Pancreas (tissue), 10 donors: ENCODE measurements at places on chromosomes 1 and 21.

DNA sequence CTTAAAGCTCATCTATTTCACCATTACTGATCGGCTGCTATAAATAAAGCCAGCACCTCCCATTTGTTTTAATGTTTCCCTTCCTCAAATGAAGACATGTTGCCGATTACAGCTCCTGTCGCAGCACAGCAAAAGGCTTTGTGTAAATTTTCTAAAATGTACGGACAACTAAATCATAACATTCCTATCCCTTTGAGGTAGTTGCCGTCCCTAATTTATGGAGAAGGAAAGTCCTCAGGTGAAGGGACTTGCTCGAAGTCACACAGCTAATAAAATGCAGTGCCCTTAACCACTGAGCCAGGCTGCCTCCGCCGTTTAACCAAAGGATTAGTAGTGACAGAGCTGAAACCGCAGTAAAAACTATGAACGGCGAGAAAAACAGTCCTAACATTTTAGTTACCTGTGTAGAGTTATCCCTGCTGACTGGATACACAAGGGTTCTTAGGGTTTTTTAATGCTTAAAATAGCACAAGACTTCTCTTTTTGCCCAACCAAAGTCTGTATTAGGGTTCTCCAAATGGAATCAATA, 871 bp downstream of the PINK1 start:
- no peak for DNase-seq

GRCh38 chr1:230414102-230414501, 12.0 kb downstream of the PGBD5 start:
- DNase-seq = no peak

DNA sequence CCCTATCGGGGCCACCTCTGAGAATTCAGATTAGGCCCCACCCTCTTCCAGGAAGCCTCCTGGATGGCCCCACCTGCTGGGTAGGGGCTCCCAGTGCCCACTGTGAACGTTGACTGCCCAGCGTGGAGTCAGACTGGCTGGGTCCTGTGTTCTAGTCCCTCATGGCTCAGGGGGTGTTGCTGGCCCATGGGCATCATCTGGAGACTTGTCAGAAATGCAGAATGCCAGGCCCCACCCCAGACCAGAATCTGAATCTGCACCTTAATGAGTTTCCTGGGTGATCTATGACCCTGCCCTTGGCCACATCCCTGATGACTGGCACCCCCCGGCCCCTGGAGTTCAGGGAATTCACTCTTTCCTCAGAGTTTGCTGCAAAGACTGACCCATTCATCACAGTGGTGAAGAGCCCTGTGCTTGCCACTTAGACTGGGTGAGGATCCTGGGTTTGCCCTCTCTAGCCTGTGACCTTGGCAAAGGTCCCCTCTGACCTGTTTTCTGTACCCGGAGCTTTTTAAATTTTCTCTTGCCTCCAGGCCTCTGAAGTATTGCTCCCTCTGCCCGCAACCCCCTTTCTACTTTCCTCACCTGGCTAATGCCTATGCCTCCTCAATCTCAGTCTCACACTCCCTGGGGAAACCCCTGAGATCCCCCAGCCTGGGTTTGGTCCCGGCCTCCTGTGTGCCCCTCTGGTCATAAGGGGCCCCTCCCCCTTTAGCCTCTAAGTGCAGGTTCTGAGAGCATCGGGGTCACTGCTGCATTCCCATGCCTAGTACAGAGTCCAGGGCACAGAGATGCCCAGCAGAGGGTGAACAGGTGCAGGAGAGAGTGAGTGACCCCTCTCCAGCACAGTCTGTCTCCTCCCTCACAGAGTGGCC, 184.2 kb downstream of the MATN1 start:
- no peak for DNase-seq

DNA sequence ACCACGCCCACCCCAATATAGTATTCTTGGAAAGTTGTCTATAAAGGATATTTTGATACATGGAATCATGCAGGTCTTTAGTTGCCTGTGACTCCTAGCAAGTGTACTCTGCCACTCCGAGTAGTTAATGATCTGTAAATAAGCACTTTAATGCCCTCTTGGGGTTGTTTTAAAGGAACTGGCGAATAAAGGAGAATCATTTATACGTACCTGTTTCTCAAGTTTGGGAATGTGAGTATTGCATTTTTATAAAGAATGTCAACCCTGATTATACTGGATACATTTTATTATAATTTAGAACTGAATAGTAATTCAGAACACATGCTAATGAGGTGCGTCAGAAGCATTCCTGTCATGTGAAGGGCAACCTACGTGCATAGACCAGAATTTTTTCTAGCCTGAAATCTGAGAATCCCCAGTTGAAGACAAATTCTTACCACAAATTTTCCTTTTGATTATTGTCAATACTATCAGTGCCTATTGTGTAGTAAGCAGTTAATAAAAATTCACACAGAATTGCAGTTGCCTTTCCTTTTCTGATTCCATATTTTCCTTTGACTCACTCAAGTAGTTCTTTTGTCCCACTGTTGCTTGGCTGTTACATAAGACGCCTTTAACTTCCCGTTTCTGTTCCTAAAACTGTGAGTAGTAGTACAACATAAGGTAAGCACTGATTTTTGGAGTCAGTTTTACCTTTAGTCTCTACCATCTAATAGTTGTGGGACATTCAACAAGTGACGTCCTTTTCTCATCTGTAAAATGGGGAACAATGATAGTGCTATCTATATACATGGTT, 5.1 kb downstream of the AHCYL1 start:
- no peak for DNase-seq

DNA sequence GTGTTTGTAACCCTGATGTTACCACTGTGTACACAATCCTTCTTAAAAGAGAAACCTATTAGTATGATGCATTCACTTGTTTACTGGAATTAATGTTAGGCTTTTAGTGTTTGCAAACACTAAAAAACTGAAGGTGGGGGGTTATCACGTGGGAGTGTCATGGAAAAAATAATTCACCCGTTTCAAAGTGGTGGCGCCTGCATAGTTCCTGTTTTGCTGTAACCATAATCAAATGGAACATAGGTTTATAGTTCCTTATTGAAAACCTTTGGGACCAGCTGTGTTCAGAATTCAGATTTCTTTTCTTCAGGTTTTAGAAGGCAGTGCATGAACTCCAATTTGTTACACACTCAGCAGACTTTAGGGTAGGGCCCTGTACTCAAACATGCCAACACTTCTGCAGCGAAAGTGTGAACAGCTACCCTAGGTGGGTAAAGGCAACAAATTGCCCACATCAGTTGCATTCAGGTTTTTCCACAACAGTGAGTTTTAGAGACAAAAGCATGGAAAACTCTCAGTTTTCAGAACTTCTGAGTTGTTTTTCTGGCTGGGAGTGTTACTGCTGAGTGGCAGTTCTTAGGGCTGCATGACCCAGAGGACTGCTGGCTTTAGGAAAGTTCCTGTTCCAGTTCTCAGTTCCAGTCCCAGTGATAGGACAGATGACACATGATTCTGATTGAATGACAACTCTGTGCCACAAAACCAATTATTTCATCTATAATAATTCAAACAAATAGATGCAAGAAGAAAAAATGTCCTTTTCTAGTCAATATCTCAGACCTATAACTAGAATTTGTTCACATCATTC, 29.1 kb upstream of the IVNS1ABP start:
- no peak for DNase-seq

GRCh38 chr1:244361764-244362473, 89.8 kb downstream of the ADSS2 start:
- no peak for DNase-seq

DNA sequence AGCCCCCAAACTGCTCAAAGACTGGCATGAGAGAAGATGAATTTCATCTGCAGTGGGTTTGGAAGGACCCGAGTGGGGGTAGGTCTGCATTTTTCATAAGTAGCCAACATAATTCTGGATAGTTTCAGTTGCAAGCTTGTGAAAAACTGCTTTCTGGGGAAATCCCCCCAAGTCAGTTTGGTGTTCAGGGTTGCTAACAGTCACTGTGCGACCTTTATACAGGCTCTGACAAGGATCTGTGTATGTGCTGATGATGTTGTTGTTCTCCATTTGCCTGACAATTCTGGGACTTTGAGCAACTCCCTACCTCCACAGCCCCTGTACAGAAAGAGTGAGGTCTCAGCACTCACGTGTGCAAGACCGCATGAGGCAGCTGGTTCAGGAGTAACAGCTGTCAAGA, 87.9 kb downstream of the SUSD4 start:
- no peak for DNase-seq

- DNase-seq = no peak
Observed at GRCh38 chr1:212045981-212046380, 10.4 kb downstream of the DTL start.

- no peak for DNase-seq
Observed at GRCh38 chr1:203799157-203799556, 3.7 kb downstream of the ZBED6 start.

GRCh38 chr1:174996476-174996875, 3.3 kb upstream of the CACYBP start:
- DNase-seq = no peak

DNA sequence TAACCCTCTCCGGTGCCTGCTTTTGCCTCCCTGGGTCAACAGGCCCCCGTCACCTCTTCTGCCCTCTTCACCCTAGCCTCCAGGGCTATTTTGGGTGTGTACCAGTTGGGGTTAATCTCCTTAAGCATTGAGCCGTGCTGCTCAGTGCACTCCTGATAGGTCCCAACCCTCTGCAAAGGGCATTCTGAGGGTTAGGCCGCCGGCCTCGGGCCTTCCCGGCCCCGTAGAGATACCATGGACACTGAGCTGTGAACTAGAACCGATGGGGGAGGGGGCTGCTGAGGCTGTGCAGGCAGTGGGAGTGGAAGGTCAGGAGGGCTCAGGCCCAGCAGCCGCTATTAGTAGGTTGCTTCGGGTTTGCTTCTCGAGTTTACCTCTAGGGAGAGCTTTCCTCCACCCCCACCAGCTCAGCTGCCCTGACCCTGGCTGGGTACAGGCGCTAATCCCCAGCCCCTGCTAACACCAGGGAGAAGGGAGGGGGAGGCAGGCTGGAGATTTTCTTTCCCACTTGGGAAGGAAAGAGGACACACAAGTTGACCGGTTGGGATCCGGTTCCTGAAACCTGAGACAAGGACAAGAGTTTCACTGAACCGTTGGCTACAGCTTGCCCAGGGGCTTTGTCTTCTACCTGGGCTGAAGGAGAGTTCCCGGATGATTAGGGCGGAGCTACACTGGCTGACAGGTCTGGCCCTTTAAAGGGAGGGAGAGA, 4.8 kb downstream of the LMOD1 start:
- DNase-seq = no peak

GRCh38 chr21:35905963-35906345, 154.4 kb downstream of the SETD4 start:
- DNase-seq = no peak

DNA sequence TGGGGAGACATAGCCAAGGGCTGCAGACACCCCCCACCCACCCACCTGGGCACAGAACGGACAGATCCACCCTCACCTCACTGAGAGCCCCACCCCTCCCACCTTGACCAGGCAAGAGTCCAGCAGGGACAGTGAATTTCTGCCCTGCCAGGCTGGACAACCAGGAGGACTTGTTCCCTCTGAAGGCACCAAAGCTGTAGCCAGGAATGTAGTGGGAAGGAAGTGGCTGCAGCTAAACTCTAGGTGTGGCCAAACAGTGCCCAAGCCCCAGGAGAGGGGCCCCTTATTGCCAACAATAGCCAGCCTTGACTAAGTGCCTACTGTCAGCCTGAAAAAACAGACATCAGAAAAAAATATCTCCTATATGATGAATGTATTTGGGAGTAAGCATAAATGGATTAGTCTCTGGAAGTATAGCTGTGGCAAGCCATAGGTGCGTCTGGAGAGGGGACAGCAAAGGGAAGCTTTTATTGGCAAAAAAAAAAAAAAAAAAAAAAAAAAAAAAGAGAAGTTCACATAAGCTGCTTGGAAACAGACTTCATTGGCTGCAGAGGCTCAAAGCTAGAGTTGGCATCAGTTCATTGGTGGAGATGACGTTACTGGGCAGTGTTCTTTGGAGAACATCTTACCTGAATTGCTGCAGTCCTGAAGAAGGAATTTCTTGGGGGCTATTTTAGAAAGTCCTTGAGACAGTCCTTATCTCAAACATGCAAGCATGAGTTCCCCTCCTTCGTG, 64.1 kb upstream of the TMEM51 start:
- DNase-seq = no peak

GRCh38 chr1:239805851-239806772, 285.6 kb upstream of the FMN2 start:
- DNase-seq = no peak

- DNase-seq = no peak
Observed at GRCh38 chr1:162458236-162458635, 39.4 kb upstream of the UHMK1 start.

DNA sequence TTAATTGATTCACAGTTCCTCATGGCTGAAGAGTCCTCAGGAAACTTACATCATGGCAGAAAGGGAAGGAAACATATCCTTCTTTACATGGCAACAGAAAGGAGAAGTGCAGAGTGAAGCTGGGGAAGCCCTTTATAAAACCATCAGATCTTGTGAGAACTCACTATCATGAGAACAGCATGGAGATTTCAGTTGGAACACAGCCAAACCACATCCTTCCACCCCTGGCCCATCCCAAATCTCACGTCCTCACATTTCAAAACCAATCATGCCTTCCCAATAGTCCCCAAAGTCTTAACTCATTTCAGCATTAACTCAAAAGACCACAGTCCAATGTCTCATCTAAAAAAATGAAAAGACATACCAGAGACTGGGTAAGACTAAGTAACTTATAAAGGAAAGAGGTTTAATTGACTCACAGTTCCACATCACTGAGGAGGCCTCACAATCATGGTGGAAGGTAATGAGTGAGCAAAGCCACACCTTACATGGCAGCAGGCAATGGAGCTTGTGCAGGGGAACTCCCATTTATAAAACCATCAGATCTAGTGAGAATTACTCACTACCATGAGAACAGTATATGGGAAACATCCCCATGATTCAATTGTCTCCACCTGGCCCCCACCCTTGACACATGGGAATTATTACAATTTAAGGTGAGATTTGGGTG, 105.2 kb downstream of the MRPL39 start:
- DNase-seq = no peak

GRCh38 chr1:102751111-102751510, 357.2 kb downstream of the COL11A1 start:
- no peak for DNase-seq

- no peak for DNase-seq
Observed at GRCh38 chr1:3923378-3924185, 23.5 kb upstream of the C1orf174 start.

DNA sequence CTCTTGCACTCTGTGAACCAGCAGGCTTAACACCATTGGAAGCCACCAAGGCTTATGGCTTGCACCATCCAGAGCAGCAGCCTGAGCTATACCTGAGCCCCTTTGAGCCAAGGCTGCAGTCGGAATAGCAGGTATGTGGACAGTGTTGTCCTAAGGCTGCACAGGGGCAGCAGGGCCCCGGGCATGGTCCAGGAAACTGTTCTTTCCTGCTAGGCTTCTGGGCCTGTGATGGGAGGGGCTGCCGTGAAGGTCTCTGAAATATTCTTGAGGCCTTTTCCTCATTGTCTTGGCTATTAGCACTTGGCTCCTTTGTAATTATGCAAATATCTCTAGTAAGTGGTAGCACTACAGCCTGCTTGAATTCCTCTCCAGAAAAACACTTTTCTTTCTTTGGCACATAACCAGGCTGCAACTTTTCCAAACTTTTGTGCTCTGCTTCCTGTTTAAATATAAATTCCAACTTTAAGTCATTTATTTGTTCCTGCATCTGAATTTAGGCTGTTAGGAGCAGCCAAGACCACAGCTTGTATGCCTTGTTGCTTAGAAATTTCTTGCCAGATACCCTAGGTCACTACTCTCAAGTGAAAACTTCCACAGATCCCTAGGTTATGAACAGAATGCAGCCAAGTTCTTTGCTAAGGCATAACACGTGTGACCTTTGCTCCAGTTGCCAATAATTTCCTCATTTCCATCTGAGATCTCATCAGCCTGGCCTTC, 5.2 kb downstream of the KRTAP20-4 start:
- no peak for DNase-seq

GRCh38 chr1:30417701-30418046, 305.7 kb downstream of the MATN1 start:
- DNase-seq = no peak
